Stimulated activated CD8-positive, alpha-beta memory T cell treated with anti-CD3 and anti-CD28 coated beads, Interleukin-7, amount 100 ng/mL, for 48 hours (primary cell): ENCODE measurements at places on chromosomes 13 and 19.

DNA sequence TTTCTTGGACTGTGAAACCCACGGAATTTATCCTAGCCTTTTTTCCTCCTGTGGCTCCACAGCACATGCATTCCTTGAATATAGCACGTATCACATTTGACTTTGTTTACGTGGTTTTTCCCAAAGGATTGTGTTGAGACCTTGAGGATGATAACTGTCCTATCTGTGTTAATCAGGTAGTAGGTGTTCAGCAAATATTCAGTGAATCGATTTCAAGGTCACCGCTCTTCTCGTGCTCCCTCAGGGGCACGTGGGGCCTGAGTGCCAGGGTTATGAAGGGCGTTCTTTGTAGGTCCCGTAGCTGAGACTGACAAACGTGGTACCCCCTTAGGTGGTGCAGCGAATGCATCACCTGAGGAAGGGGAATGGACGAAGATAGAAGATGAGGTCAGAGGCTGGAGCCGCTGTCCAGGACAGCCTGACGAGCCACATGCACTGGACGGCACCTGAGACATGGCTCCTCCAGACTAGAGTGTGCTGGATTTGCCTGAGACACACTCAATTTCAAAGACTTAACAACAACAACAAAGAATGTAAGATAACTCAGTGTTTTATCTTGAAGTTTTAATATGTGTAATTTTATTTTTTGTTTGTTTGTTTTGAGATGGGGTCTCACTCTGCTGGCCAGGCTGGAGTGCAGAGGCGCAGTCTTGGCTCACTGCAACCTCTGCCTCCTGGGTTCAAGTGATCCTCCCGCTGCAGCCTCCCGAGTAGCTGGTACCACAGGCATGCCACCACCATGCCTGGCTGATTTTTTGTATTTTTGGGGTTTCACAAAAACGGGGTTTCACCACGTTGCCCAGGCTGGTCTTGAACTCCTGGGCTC is 131.2 kb upstream of the RNF113B start:
- no peak for DNase-seq

DNA sequence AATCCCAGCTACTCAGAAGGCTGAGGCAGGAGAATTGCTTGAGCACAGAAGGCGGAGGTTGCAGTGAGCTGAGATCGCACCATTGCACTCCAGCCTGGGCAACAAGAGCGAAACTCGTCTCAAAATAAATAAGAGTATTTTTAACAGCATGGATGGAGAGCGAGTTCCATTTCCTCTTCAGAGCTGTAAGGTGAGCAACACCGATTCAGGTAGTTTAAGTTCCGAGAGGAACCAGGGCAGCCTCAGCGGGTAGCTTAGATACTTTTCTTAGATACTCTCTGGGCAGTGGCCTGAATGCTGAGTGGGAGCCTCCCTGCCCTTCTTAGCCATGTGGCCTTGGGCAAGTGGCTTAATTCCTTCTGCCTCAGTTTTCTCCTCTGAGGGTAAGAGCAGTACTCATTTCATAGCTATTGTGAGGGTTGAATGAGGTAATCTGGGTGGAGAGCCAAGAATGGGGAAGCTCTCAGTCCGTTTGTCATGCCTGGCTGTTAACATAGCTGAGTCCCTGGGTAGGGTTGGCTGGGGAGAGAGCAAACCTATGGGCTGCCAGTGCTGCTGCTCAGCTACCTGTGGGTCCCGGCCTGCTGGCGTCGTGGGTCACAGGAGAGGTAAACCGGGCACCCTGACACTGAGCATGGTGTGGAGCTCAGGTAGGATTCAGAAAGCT is 4.1 kb downstream of the ATP11A start:
- no peak for DNase-seq

- DNase-seq = no peak
Observed at GRCh38 chr19:1658150-1659083, 6.0 kb upstream of the TCF3 start.

DNA sequence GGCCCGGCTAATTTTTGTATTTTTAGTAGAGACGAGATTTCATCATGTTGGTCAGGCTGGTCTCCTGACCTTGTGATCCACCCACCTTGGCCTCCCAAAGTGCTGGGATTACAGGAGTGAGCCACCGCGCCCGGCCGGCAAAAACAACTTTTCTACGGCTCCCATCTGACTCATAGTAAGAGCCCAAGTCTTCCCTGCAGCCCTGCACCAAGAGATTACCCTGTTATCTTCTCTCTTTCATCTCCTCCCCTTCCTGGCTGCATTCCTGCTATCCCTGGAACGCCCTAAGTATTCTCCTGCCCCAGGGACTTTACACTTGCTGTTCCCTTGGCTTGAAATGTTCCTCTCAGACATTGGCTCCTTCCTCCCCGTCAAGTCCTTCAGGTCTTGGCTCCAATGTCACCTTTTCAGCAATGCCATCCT is 6.6 kb downstream of the AP2S1 start:
- no peak for DNase-seq

- no peak for DNase-seq
Observed at GRCh38 chr13:93289053-93289452, 62.4 kb downstream of the GPC6 start.

DNA sequence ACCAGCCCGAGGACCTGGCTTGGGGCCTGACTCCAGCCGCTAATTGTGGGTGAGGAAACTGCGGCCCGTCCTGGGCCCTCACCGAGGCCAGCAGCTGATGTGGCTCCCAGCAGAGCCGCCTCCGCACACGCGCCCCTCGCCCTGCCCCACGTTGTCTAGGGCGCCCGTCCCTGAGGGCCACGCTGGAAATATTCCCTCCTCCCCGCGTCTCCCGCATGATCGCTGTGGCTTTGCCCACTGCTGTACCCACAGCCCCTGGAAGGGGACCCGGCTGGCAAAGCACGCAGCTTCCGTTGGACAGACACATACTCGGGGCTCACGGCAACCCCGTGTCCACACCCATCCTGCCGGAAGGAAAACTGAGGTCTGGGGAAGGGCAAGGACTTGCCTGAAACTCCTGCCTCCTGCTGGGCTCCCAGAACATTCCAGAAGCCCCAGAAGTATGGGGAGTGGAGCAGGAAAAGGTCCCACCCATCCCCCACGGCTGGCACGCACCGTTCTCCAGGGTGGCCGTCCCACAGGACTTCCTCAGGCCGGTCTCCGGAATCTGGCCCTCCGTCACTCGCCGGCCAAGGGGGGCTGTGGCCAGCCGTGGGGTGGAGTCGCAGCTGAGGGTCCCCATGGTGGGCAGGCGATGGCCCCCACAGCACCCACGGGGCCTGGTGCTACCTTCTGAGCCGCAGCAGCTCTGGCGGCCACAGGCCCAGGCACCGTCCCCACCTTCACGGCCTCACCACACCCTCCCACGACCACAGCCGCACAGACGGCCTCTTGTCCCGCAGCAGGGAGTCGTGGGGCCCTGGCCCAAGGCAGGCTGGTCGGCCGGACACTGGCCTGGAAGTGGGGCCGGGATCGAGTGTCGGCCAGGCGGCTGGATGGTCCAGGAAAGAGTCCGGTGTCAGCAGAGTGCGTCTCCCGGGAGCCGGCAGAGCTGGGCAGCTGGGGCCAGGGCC is 13.6 kb upstream of the SHC2 start:
- no peak for DNase-seq

DNA sequence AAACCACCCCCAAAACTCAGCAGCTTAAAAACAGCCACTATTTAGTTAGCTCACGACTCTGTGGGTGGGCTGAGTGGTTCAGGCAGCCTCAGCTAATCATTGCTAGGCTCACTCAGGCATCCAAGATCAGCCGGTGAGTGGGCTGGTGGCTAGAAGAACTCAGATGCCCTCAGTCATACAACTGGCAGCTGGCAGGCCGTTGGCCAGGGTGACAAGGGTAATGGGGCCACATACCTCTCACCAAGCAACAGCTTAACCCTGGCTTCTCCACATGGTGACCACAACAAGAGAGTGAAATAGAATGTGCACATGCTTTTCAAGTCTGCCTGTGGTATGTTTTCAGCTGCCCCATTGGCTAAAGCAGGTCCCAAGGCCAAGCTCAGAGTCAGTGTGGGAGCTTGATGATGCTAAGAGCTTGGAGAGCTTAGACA is 435.4 kb upstream of the TSHZ3 start:
- no peak for DNase-seq

DNA sequence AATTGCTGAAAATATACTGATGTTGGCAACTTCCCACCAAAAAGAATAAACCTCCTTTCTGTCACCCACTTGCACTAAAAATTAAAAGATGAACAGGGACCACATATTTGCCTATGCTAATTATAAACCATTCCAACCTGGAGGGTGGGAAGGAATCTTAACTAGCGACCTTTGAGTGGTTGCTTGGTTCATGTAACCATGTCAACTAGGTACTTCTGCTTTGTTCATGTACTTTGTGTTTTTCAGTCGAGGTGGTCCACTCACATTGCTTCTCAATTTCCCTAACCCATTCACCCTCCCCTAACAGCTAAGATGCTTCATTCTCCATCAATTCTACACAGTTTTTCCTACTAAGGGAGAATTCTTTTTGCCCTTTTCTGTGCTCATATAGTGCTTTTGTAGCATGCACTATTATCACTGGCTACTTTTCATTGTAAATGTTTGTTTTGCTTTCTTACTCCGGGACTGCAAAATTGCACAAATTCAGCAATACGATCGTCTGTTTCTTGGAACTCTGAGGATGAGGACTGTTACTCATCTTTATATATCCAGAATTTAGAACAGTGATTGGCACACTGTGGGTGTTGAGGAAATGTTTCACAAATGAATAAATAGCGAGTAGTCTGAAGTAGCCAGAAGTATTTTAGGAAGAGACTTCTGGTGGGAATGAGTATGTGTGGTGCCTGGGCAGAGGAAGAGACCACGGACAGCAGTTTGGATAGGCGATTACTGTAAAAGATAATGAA is 187.5 kb downstream of the GPC6 start:
- no peak for DNase-seq

DNA sequence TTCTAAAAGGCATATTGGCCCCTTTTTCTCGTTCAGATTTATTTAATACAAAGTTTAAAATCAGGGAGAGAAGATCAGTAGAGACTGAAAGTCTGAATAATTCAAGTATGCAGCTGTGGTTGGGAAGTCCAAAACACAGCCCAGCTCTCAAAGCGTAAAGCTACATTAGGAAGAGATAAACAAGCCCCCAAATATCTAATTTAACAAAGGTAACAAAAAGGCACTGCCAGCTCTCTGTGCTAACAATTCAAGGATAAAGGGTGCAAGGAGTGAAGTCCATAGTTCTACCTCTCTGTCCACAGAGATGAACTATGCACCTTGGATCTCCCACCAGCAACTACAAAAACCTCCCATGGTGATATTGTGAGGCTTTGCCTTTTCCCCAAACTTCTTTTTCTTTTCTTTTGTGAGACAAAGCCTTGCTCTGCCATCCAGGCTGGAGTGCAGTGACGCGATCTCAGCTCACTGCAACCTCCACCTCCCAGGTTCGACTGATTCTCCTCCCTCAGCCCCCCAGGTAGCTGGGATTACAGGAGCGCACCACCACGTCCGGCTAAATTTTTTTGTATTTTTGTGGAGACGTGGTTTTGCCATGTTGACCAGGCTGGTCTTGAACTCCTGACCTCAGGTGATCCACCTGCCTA is 104.4 kb downstream of the LHFPL6 start:
- DNase-seq = no peak

DNA sequence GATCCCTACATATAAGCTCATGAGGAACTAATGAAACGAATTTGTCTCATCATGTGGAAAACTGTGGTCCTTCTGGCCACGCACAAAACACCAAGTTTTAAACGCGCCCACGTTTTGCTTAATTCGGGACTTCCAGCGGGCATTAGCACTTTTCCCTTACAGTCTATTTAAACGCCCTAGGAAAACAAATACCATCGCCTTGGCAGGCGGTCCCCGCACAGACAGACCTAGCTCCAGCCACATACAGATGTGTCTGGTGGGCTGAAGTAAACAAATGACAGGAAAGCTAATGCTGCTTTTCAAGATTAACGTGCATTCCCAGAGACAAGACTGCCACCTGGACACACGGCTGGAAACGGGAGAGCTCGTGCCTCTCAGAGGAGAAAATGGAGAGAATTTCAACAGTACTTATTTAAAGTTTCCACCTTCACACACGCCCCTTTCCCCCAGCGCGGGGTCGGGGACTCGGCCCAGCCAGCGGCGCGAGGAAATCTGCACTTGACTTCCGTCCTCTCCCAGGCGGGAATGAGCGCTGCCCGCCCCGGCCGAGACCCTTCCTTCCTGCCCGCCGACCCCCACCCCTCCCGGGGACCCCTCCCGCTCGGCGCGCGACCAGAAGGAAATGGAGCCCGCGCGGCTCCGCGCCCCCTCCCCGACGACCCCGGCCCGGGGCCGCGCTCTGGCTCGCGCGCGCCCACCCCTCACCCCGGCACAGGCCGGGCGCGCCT is 931 bp downstream of the USP12 start:
- DNase-seq = no peak

- no peak for DNase-seq
Observed at GRCh38 chr19:18587561-18587960, 1.0 kb upstream of the REX1BD start.

GRCh38 chr13:20727856-20728255 is 24.4 kb downstream of the IL17D start:
- no peak for DNase-seq

- DNase-seq = no peak
Observed at GRCh38 chr19:50384685-50385535, 763 bp downstream of the POLD1 start.

DNA sequence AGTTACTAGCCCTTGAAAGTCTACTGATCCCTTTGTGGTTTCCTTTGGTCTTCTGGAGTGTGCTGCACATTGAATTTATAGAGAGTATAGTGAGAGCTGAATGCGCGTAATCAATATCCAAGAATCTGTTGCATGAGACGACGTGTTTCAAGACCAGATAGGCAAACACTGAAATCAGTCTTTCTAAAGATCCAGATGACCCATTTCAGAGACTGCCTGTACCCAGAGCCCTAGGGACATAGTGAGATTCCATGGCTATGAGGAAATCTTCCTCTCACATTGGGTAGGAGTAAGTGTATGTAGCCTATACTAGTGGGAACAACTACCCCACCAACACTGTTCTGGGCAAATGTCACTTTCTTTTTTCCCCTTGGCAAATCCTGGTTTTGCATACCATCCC is 48.6 kb downstream of the ARHGAP35 start:
- DNase-seq = no peak

DNA sequence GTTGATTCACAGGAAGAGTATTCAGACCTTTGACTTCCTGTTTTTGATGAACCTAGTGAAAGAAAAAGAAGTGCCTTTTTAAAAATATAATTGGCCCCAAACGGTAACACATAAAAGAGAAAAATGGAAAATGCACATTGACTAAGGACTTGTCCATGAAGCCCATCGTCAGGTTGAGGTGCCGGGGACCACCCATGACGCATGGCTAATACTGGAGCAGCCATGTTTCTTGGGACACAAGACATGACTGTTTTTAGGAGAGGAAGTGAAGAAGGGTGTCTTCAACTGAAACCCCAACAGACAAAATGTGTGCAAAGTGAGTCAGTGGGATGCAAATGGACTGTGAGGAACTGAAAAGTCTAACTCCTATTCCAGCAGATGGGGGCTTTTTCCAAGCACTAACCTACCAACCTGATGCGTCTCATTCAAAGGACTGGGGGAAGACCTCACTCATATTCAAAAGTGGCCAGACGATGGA is 459.4 kb downstream of the FOXO1 start:
- no peak for DNase-seq

DNA sequence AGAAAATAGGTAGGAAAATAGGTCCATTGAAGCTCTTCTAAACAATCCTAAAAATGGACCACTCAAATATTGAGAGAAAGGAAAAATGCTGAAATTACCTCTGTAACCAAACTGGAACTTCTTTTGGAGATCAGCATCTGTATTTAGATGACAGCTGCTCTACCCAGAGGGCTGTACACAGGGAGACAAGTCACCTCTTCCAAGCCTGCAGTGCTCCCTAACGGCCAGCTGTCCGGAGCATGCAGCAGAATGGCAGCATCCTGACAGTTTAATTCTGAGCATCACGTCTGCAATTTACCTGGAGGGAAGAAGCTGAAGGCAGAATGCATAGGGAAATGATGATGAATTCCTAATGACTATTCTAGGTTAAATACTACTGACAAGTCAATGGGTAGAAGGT is 62.8 kb upstream of the DIAPH3 start:
- no peak for DNase-seq
